ENCODE measurements at places on chromosomes 16 and 17.
A peak's percentile ranks its signal among the peaks of the same experiment; 100 is the strongest.

GRCh38 chr17:45692661-45693060, 91.5 kb upstream of the CRHR1 start:
- DNase-seq: peak; percentile 87

- no peak for DNase-seq
Measured at GRCh38 chr17:78832541-78832810, 8.1 kb downstream of the USP36 start.

DNA sequence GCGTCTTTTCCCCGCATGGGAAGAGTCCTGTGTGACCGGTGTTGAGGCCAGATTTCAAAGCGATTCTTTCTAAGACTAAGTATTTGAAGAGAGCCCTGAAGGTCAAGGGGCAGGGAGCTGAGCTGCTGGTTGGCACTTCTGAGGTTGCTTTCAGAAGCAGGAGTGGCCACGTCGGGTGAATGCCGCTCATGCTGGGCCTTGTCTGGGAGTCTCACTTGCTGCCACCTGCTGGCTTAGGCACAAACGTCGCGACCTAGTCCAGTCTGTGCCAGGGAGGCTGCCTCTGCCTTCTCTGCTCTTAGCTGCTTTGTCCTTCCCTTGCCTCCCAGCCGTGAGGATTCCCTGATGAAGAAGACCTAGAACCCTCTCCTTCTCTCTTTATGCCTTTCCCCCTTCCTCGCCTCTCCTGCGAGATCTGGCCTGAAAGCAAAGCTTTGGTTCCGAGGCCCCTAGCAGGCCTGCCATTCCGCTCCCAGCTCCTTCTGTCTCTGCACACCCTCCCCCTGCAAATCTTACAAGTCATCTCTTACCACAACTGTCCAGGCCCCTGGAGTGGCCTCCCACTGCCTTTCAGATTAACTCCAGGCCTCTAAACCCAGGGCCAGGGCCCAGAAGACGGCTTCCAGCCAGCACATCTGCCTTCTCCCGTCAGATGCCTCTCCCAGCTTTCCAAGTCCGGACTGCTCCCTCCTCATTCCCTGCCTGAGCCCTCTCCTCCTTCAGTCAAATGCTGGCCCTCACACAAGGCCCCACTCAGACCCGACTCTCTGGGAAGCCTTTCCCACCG, 11.4 kb downstream of the CTNS start:
- DNase-seq: no peak

DNA sequence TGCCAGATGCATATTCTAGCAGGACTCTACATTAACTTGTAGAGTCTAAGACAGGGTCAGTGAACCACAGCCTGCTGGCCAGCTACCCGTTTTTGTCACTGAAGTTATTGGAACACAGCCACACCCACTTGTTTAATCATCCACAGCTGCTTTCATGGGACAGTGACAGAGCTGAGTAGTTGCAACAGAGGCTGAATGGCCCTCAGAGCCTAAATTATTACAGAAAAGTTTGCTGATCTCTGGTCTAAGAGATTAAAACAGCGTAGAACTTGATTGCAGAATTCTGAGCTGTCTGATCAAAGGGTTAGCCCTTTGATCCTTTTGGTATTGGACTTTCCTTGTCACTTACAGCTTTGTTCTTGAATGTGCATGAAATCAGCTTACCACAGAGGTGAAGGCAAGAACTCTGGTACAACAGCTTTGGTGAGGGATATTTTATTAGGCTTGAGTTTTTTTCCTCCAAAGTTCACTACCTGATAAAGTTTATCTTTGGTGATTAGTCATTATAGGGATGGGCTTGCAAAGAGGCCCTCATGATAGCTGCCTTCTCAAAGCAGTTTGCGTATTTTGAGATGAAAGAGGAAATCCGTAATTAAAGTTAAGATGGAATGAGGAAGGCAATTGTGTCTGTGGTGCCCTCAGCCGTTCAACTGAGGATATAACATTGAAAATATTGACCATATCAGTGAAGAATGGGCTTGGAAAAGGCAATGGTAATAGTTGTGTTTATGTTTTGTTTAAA, 23.6 kb downstream of the ALDH3A2 start:
- DNase-seq: no peak

- no peak for DNase-seq
Measured at GRCh38 chr17:39838784-39839183, 25.3 kb downstream of the IKZF3 start.

DNA sequence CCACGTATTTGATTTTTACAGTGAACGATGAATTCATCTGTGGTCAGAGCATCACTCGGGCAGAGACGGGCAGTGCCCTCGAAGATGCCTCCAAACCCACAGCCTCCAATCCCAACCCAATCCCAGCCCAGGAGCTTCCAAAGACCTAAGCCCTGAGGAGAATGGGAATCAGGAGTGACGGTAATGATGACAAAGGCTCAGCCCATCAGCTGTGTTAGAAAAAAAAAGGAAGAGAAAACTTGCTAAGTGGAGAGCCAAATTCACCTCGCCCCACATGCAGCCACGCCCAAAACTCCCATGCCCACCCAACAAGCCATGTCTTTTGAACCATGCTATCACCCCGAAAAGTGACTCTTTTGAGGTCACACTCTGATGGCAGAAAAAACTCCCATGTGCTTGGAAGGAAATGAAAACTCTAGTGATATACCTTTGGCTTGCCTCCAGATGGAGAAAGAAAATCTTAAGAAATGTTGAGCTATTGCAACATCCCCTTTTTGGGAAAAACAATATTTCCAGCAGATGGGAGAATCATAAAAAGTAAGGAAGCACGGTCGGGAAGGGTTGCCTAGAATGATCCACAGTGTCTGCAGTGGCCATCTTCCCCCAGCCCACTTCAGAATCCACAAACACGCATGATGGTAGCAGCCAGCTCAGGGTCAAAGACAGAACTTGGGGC, 37.7 kb downstream of the XYLT1 start:
- DNase-seq: no peak

DNA sequence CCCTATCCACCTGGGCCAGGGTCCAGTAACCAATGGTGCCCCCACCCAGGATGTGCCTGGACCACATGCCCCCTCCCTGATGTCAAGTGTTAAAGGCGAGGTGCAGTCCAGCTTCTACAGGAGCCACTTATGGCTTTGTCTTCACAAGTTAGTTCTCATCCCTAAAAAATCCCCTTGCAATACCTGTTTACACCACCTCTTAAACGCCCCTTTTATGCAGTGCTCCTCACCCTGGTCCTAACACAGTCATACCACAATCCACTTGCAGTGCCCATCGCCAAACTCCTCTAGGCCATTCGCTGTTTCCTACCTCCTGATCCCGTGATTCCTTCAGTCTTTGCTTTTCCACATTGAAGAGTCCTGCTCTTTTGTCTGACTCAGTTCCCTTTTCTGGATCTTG, 7.1 kb downstream of the GLYR1 start:
- no peak for DNase-seq

DNA sequence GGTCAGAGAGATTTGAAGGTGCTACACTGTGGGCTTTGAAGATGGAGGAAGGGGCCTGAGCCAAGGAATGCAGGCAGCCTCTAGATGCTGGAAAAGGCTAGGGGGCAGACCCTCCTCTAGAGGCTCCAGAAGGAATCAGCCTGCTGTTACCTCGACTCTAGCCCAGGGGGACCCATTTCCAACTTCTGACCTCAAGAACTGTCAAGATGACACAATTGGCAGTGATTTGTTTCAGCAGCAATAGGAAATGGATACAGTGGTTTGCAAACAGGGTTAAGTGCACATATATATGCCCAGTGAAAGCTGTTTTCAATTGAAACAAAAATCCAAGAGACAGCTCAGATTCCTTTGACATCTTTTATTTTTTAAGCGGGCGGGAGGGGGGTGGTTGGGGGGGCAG, 3.7 kb upstream of the ZDHHC1 start:
- peak; percentile 67 for DNase-seq

DNA sequence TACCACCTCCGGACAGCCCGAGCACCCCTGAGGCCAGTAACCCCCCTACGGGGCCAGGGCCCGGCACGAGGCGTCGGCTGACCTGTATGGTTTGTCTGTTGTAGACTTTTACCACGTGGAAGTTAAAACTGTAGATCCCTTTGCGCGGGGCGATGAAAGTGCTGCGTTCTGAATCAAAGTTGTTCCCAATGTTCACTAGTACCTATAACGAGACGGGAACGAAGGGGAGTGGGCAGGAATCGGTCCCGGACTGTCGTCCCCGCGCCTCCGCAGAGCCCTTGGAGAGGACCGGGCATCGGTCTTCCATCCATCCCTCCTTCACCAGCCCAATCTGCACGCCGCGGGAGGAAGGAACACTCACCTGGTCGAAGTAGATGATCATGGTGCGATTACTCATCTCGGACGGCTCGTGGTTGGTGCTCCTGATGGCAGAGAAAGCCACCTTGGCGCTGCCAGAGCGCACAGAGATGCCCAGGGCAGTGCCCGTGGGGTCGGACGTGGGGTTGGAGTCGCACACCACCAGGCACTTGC, 732 bp downstream of the CBLN1 start:
- peak; percentile 47 for DNase-seq

DNA sequence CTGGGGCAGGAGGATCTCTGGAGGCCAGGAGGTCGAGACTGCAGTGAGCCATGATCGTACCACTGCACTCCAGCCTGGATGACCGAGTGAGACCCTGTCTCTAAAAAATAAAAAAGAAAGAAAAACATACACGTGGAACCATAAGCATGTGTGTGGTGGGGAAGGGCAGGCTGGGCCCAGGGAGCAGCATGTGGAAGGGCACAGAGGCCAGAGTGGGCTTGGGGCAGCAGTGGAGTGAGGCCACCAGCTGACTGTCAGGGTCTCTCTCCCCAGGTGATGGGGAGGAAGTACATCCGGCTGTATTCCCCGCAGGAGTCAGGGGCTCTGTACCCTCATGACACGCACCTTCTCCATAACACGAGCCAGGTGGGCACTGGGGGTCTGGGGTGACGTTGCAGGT, 16.8 kb downstream of the KDM8 start:
- no peak for DNase-seq

DNA sequence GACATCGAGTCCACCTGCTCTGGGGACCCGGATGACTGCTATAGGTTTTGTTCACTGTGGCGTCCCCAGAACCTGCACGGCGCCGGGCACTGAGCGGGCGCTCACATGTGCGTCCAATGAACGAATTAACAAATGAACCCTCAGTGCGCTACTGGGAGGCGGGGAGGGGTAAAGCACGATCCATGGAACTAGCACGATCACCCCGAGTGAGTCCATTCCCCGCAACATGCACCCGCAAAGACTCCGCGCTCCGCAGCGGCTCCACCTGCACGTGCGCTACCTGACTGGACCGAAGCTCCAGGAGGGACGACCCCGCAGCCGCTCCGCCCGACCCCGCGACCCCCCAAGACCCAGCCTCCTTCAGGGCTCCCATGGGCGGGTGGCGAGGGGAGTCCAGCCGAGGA, 491 bp downstream of the TRAP1 start:
- DNase-seq: peak; percentile 48

- DNase-seq: no peak
Measured at GRCh38 chr16:3022684-3023414, 893 bp downstream of the HCFC1R1 start.

- DNase-seq: no peak
Measured at GRCh38 chr16:11973070-11973469, 3.5 kb upstream of the SNX29 start.

GRCh38 chr17:7020894-7021664, 1.8 kb upstream of the BCL6B start:
- no peak for DNase-seq

DNA sequence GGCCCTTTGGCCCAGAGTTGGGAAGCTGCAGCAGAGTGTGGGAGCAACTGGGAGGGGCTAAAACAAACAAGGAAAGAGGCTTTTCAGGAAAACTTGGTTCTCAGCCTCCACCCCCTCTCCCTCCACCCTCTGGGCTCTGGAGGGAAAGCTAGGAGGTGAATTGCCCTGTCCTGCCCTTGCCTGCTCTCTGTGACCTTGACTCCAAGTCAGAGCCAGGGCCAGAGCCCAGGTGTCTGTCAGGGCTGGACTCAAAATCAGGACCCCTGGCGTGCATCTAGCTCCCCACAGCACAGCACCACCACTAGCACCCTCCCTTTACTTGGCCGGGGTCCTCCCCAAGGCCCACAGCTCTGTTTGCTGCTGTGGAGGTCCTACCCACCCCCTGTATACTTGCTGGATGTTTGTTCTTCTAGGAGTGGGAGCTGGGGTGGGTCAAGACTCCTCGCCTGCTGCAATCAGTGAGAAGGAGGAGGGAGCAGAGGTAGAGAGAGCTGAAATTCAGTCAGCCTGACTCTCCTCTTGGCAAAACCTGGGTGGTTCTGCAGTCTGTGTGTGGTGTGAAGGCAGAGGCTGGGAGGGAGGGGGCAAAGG, 2.8 kb upstream of the NR1D1 start:
- no peak for DNase-seq

DNA sequence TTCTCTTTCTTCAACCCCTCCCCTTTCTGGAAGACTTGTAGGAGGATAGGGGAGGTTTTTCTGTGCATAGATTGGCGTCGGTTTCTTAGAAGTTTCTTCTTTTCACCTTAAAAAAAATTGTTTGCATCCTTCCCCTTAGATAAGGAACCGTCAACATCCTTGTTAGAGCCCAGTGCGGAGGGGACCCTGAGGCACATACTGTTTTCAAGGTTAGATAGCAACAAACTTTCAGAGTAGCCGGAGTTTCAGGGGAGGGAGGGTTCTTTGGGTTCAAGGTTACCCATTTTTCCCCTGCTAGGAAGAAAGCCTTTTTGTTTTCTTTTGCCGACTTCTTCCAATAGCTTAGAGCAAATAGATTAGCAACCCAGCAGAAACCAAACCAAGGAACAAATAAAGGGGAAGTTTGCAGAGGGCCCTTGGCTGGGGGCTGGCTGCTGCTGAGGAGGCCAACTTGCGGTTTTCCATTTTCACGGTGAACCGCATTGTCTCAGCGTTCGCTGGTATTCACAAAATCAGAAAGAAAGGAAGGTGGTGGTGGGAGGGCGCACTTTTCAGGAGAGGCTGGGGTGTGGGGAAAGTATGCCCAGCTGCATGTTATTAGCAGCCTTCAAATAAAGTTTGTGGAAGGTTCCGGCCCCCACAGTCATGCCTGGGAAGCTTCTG, 28.8 kb downstream of the MSI2 start:
- DNase-seq: no peak

DNA sequence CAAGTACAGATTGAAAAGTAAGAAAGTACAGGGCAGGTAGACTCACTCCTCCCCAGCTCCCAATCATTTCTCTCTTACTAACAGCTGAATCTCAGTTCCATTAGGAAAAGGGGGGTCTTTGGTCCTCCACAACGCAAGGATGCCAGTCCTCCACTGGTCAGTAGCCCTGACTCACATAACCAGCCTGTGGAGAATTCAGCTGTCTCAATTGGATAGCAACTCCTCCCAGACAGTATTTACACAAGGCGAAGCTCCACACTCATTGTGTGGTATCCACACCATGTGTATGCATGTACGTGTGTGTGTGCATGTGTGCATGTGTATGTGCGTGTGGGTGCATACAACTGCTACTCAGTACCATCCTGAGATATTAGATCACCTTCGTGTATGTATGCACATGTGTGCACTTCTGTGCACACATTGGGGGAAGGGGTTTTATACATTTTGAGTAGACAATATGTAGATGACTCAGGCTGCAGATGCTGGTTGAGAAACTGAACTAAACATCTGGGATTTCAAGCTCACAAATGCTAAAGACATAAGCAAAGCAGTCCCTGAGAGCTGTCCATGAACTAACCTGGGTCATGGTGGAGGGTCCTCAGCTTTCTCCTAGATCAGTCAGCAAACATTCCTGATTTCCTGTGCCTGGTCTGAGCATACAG, 240.1 kb downstream of the SLC39A11 start:
- DNase-seq: no peak

GRCh38 chr17:58325976-58326468, 2.6 kb downstream of the TSPOAP1 start:
- peak; percentile 27 for DNase-seq
